Natural killer cell (primary cell): ENCODE measurements at places on chromosomes 6 and 20. TPM values are rescaled to one million over a fixed set of nuclear protein-coding genes. Genes with fewer than 3 reads are reported as not detected.

The WFDC11 gene
- not detected for total RNA-seq

The IL17A gene
- not detected for total RNA-seq

The DLK2 gene
- total RNA-seq, result not detected

The BMP6 gene
- total RNA-seq, result 2.6 TPM

The ETV7 gene
- 0.96 TPM for total RNA-seq

The PLN gene
- total RNA-seq, result not detected

The ERVFRD-1 gene
- not detected for total RNA-seq

The TUBB1 gene
- total RNA-seq, result 46.9 TPM

The RIN2 gene
- total RNA-seq, result 2.7 TPM

The BTNL2 gene
- not detected for total RNA-seq
